ENCODE measurements at places on chromosomes 4 and X.

GRCh38 chr4:169372791-169373190 is 102.0 kb upstream of the SH3RF1 start:
- no peak for DNase-seq

- DNase-seq, result no peak
These were observed 159.6 kb upstream of the KLF3 start for GRCh38 chr4:38504396-38504715.

DNA sequence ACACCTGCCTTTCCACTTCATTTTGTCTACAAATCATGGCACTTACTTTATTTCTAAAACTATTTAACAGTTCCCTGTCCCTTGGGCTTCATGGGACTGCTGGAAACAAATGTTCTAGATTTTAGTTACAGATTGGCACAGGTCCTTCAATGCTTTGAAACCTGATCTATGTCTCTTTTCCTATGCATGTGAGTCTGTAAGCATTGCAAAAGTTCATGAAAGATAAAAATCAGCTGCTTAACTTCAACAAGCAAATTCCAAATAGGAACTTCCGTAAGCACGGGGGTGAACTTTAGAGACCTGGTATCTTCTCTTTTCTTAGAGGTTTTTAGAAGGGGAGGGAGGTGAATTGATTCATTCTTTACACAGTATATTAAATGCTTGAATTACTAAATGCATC is 9.5 kb downstream of the LGI2 start:
- no peak for DNase-seq

DNA sequence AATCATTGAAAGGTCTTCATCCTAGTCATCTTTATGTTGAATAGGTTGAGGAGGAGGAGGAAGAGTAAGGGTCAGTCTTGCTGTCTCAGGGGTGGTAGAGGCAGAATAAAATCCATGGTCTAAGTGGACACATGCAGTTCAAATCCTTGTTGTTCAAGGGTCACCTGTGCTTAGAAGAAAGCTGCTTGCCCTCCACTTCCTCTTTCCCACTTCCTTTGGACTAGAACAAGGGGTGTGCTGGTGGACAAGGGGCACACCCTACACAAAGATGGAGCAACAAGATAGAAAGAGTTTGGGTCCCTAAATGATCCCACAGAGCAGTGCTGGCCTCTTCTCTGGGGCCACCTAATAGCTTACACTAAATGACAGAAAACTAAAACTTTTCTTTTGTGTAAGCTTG is 47.9 kb downstream of the HSD17B13 start:
- no peak for DNase-seq

DNA sequence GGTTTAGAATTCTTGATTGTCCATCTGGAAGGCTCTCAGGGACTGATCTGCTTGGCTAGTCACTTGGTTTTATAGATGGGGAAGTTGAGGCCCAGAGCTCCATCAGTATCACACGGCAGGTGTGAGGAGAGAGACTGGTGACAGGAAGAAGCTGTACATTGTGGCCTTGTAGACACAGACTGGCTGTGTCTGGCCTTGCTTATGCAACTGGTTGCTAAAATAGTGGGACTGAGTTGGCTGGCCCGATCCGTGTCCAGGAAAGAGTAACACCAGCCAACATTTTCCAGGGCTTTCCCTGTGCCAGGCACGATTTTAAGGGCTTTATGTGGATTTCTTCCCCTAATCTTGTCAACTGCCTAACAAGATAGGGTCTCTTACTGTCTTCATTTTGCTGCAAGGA is 2.8 kb downstream of the TBC1D14 start:
- no peak for DNase-seq

DNA sequence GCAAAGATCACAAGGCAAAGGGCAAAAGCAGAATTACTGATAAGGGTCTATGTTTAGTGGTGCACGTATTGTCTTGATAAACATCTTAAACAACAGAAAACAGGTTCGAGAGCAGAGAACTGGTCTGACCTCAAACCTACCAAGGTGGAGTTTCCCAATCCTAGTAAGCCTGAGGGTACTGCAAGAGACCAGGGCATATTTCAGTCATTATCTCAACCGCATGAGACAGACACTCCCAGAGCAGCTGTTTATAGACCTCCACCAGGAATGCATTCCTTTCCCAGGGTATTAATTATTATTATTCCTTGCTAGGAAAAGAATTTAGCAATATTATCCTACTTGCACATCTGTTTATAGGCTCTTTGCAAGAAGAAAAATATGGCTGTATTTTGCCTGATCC is 51.5 kb downstream of the NPNT start:
- DNase-seq, result no peak

- no peak for DNase-seq
These were observed 22.6 kb downstream of the NLGN3 start for GRCh38 chrX:71167031-71167781.

DNA sequence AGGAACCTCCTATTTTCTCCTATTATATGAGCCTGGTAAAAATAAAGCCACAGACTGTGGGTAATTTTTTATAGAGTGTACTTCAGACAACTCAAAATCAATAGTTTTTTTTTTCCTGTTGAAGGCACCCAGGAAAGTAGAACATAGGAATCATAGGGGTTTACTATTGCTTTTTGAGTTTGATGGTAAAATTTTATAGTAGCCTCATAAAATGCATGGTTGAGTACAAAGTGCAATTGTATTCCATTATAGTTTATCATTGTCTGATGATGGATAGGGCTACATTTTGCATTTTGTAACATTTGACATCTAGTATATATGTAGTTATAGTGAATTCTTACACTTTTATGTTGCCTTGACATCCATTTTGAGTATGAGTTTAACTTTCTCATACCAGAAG is 455.0 kb downstream of the STIM2 start:
- DNase-seq, result no peak

All from stimulated activated CD8-positive, alpha-beta memory T cell treated with anti-CD3 and anti-CD28 coated beads, Interleukin-2, amount 100 ng/mL, for 1 hour (primary cell).